Breast epithelium (tissue), 4 donors: ENCODE measurements at places on chromosomes 13 and 19.

DNA sequence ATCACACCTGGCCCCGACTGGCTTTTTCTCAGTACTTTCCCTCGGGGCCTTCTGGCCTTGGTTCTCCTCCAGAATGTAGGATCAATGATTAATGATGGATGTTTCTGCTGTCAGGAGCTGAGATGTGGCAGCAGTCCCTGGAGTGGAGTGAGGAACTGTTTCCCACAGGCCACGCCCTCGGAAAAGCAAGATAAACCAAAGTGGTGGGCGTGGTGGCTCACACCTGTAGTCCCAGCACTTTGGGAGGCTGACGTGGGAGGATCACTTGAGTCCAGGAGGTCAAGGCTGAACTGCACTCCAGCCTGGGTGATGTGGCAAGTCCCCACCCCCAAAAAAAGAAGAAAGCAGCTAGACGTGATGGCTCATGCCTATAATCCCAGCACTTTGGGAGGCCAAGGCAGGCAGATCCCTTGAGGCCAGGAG lies 7.1 kb upstream of the SHFL start:
- H3K4me3 ChIP-seq, result no peak overlapping the region
- no peaks in the 10 kb centered on the region for H3K4me1 ChIP-seq
- DNase-seq, result no peak
- no peaks in the 10 kb centered on the region for H3K36me3 ChIP-seq

DNA sequence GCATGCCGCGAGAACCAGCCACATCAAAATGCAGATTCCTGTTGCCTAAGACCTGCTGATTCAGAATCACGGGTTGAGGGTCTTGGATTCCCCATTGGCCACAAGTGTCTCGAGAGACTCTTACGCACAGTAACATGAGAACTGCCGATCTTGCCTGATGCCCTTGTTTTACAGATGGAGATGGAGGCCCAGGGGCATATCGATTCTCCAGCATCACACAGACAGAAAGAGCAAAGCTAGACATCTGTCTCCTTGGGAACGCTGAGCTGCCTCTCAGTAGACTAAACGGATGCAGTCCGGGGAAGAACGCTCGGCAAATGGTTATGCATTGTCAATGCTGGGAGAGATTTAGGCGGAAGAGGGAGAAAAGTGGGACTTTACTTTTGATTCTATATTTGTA lies 5.4 kb downstream of the NLRP12 start:
- no peaks in the 10 kb centered on the region for H3K36me3 ChIP-seq
- H3K27me3 ChIP-seq, result no peaks in the 10 kb centered on the region
- no peak overlapping the region for H3K27ac ChIP-seq

GRCh38 chr19:4911314-4911713 lies 2.0 kb downstream of the UHRF1 start:
- no peak overlapping the region for H3K27ac ChIP-seq
- H3K4me3 ChIP-seq, result peak overlapping the region; percentile 10
- H3K4me1 ChIP-seq, result peaks cover 20% of the 10 kb centered on the region
- DNase-seq, result no peak

DNA sequence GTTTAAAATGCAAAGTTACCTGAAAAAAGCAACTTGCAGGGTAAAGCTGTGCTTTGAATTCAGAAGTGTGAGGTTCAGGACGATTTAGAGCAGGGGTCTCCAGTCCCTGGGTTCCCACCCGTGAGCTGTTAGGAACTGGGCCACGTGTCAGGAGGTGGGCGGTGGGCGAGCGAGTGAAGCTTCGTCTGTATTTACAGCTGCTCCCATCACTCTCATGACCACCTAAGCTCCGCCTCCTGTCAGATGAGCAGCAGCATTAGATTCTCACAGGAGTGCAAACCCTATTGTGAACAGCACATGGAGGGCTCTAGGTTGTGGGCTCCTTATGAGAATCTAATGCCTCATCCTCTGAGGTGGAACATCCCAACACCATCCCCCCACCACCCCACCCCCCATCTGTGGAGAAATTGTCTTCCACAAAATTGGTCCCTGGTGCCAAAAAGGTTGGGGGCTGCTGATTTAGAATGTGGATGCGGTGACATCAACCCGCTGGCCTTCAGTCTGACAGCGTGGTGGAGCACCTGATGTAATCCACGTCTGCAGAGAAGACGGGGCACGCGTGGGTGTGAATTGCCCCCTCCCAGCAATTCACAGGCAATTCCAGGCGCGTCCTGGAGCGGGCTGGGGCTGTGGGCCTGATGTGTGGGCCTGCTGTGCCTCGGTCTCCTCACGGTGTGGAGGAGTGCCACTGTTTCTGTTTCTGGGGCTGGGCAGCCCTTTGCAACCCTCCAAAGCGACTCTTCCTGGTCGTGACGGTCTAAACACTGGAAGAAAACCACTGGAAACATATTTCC lies 214.0 kb upstream of the SOX1 start:
- no peak overlapping the region for H3K4me3 ChIP-seq
- H3K27ac ChIP-seq, result no peak overlapping the region
- no peaks in the 10 kb centered on the region for H3K27me3 ChIP-seq
- DNase-seq, result no peak
- H3K4me1 ChIP-seq, result no peaks in the 10 kb centered on the region

DNA sequence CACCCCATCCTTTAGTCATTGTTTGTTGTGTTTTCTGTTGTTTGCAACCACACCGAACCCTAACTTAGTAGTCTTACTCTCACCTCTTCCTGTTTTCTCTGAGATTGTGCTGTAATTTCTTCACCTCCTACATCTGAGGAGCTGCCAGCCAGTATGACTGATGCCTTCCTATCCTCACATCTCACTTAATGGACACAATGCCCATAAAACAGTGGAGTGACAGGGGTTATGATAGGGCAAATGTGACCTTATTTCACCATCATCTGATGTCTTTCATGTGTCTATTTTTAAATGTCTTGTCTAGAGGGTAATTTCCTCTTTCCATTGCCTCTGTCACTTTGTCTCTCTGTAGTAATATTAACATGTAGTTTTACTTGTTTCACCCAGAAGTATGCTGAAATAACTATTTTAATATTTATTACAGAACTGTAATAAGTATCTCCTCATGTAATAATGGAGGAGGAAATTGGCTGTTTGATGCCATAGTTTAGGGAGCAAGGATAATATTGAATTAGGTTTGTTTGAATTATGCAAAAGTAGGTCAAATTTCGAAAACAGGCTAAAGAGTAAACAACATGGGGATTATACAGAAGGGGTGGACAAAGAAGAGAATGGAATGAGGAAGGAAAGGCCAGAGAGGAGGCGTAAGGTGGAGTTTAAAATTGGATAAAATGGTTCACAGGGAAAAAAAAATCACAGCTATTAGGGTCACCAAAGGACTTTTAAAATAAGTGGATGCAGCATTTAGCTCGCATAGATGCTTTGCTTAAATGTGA lies 103.5 kb upstream of the SPRY2 start:
- DNase-seq, result no peak
- no peaks in the 10 kb centered on the region for H3K36me3 ChIP-seq
- H3K27me3 ChIP-seq, result no peaks in the 10 kb centered on the region
- no peak overlapping the region for H3K4me3 ChIP-seq
- no peaks in the 10 kb centered on the region for H3K4me1 ChIP-seq

- DNase-seq, result no peak
- no peaks in the 10 kb centered on the region for H3K36me3 ChIP-seq
- H3K27me3 ChIP-seq, result no peaks in the 10 kb centered on the region
- H3K27ac ChIP-seq, result peak overlapping the region; percentile 67
These were observed 93.7 kb downstream of the FRY start for GRCh38 chr13:32125221-32125689.

GRCh38 chr13:44088411-44088810 lies 208.7 kb downstream of the LACC1 start:
- no peak overlapping the region for H3K27ac ChIP-seq
- DNase-seq, result no peak
- no peaks in the 10 kb centered on the region for H3K4me1 ChIP-seq
- H3K36me3 ChIP-seq, result peaks cover 4% of the 10 kb centered on the region
- H3K4me3 ChIP-seq, result no peak overlapping the region

GRCh38 chr13:48853728-48854102 lies 122.0 kb upstream of the FNDC3A start:
- DNase-seq, result no peak
- no peaks in the 10 kb centered on the region for H3K27me3 ChIP-seq
- no peak overlapping the region for H3K27ac ChIP-seq
- H3K36me3 ChIP-seq, result no peaks in the 10 kb centered on the region
- no peak overlapping the region for H3K4me3 ChIP-seq

DNA sequence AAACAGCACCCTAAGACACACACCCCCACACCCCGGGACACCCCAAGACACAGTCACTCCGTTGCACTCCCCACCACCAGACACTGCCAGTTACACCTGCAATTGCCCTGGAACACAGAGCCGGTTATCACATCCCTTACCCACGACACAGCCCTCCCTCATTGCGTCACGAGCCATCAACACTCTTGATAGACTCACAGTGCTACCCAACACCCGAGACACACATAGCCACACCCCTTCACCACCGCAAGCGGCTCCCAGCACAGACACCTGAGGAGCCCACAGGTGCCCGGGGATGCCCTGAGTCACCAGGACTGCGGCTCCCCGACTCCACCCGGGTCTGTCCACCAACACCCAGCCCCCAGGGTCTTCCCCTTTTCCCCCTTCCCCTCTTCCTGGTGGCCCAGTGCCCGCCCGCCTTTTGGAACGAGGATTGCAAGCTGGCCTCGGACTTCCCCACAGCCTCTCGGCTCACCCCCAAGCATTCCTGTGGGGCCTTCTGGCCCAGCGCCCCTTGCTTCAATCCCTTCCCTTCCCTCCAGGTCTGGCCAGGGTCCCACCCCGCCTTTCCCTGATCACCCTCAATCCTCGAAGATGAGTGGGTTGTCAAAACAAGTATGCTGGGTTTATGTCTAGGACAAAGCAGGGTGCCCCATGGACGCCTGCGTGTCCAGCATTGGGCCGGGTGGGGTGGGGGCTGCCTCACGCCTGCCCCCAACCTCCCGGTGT lies 1.7 kb upstream of the PTGER1 start:
- no peak for DNase-seq
- peak overlapping the region; percentile 52 for H3K27ac ChIP-seq
- H3K36me3 ChIP-seq, result peaks cover 5% of the 10 kb centered on the region
- H3K4me3 ChIP-seq, result no peak overlapping the region
- peaks cover 7% of the 10 kb centered on the region for H3K4me1 ChIP-seq

- H3K27ac ChIP-seq, result no peak overlapping the region
- no peak overlapping the region for H3K4me3 ChIP-seq
- H3K36me3 ChIP-seq, result no peaks in the 10 kb centered on the region
- no peaks in the 10 kb centered on the region for H3K27me3 ChIP-seq
These were observed 269.3 kb upstream of the MIR17HG start for GRCh38 chr13:91078093-91078679.

GRCh38 chr13:68056816-68057710 lies 826.9 kb upstream of the PCDH9 start:
- no peaks in the 10 kb centered on the region for H3K4me1 ChIP-seq
- H3K27ac ChIP-seq, result no peak overlapping the region
- DNase-seq, result no peak
- H3K27me3 ChIP-seq, result no peaks in the 10 kb centered on the region
- H3K4me3 ChIP-seq, result no peak overlapping the region

- no peak for DNase-seq
- no peak overlapping the region for H3K27ac ChIP-seq
- H3K4me3 ChIP-seq, result peak overlapping the region; percentile 35
- no peaks in the 10 kb centered on the region for H3K36me3 ChIP-seq
- H3K4me1 ChIP-seq, result peaks cover 5% of the 10 kb centered on the region
These were observed 11.7 kb downstream of the PRR36 start for GRCh38 chr19:7862413-7862951.

DNA sequence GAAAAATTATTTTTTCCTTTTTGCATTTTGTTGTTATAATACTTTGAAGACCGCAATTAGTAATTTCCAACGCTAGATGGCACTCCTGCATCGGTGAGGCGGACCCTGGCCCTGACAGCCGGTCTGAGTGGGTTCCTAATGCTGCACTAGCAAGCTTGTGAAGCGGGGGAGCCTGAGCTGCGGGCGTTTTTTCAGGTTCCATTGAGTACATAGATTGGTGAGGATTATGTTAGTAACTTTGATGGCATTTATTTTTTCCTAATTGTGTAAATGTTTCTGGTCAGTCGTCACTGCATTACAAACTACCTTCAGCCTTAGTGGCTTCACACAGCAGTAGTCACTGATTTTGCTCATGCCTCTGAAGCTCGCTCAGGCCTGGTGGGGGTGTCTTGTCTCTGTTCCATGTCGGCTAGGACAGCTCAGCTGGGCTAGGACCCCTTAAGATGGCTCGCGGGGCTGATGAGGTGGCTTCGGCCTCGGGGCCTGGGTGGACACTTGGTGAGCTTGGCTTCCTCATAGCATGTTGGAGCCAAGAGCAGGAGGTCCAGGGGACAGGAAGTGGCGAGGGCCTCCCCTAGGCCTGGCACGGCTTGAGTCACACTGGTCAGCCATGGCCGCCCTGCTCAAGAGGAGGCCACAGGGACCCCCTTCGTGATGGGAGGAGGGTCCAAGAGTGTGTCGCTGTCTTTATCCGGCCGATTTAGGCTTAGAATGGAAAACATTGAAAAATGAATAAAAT lies 25.0 kb downstream of the ERCC5 start:
- peak overlapping the region; percentile 22 for H3K27ac ChIP-seq
- H3K27me3 ChIP-seq, result no peaks in the 10 kb centered on the region
- DNase-seq, result no peak
- H3K4me1 ChIP-seq, result no peaks in the 10 kb centered on the region
- H3K4me3 ChIP-seq, result no peak overlapping the region

DNA sequence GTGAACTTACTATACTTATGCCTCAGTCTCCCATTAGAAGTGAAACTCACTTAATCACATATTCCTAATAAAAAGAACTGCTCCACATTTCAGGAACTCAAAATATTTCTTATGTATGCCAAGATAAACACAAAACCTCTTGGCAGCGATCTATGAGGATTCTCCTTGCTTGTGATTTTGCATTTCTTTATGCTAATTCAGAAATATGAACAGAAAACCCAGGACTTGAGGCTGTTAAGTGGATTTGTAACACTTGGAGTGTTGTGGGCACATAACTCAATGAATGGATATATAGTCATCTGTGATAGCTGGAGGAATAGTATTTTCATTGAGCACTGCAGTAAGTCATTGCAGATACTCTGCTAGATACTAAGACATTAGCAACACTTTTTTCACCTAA lies 5.6 kb upstream of the KATNAL1 start:
- no peak overlapping the region for H3K27ac ChIP-seq
- DNase-seq, result no peak
- H3K4me1 ChIP-seq, result no peaks in the 10 kb centered on the region
- no peak overlapping the region for H3K4me3 ChIP-seq
- no peaks in the 10 kb centered on the region for H3K36me3 ChIP-seq

GRCh38 chr13:84980571-84980970 lies 818.6 kb downstream of the SLITRK6 start:
- no peak overlapping the region for H3K4me3 ChIP-seq
- H3K36me3 ChIP-seq, result no peaks in the 10 kb centered on the region
- no peak overlapping the region for H3K27ac ChIP-seq
- no peak for DNase-seq

- H3K27ac ChIP-seq, result no peak overlapping the region
- no peak for DNase-seq
- H3K27me3 ChIP-seq, result no peaks in the 10 kb centered on the region
- H3K36me3 ChIP-seq, result no peaks in the 10 kb centered on the region
These were observed 53.0 kb downstream of the PEPD start for GRCh38 chr19:33468361-33469170.

- no peaks in the 10 kb centered on the region for H3K36me3 ChIP-seq
- H3K4me3 ChIP-seq, result no peak overlapping the region
- DNase-seq, result no peak
- H3K27me3 ChIP-seq, result no peaks in the 10 kb centered on the region
These were observed 38.7 kb downstream of the ADGRE1 start for GRCh38 chr19:6925801-6926751.

- no peak overlapping the region for H3K27ac ChIP-seq
- no peaks in the 10 kb centered on the region for H3K36me3 ChIP-seq
- no peak for DNase-seq
- no peaks in the 10 kb centered on the region for H3K27me3 ChIP-seq
- no peaks in the 10 kb centered on the region for H3K4me1 ChIP-seq
These were observed 17.2 kb upstream of the USPL1 start for GRCh38 chr13:30600496-30600895.
